ENCODE measurements at places on chromosomes 6 and 20.

- DNase-seq: no peak
Measured at GRCh38 chr6:89662659-89663223, 24.2 kb upstream of the LYRM2 start.

- DNase-seq: no peak
Measured at GRCh38 chr6:3405182-3405518, 51.7 kb downstream of the SLC22A23 start.

DNA sequence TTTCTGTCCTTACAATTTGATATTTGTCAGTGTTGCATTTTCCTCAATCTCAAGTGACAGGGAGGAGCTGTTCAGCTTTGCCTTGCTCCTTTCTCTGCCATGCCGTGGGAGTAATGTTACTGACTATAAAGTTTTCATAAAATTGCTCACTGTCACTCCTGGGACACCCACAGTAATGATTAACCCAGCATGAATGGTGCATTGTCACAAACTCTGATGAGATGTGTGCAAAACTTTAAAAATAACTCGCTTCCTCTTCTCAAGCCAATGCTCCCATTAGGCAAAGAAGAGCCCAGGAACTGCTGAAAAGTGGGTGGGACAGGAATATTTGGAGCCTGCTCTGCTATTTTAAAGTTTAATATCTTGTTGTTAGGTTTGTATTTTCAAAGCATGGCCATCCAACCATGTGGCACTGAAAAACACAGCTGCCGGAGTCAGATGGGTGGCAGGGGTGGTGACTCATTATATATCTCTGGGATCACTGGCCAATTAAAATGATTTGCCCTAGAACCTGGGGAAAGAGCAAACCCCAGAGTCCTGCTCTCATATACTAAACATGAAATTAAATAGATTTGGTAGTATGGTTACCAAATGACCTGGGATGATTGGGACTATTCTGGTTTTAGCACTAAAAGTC is 260.1 kb downstream of the BTBD3 start:
- no peak for DNase-seq

- DNase-seq: no peak
Measured at GRCh38 chr6:134041093-134041492, 11.3 kb downstream of the SLC2A12 start.

DNA sequence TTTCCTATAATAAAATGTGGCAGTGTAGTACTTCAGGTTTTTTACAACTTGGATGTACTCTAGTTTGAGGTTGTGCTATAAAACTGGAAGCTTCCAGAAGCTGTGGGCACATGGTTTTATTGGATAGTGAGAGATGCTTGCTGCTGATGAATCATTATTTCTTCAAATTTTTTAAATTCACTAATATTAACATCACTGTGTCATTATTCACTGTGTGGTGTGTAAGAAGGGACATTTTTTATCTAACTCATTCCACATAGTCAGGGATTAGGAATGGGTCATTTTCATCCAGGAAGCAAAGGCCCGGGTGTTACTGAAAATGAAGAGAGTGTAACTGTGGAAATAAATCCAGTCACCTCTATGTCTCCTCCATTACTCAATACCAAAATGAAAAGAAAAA is 421.0 kb downstream of the TENT5A start:
- no peak for DNase-seq

- no peak for DNase-seq
Measured at GRCh38 chr6:136887953-136888352, 34.1 kb upstream of the SLC35D3 start.

DNA sequence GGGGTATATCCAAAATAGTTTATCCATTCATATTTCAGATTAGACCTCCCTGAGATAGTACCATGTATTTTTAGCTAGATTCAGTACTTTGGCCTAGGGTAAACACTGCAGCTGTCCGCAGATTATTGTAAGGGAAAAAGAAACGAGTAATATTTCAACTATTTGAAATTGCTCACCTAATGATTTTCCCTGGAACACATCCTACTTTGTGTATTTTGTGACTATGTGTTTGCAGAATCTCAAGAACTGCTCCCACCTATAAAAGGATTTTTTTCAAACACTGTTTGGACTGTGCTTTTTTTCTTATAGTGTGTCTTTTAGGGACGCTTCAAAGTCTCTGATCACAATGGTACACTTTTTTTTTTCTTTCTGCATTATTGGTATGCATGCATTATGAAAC is 42.3 kb downstream of the RGS17 start:
- no peak for DNase-seq

DNA sequence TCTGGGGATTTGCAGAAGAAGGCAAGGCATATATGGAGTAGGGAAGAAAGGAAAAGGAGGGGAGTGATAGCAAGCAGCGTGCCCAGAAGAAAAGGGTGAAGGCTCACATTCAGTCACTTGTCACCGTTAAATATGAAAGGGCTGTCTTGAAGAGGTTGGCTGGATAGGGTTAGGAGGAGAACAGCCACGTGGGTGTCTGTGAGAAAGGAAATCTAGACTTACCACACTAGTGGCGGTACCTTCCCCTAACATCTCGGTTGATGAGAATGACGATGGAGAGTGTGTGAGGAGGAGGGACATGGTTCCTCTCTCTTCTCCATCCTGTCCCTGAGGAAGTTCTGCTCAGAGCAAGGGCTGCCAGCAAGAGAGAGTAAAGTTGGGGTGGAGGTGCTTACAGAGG is 74.3 kb upstream of the CCN6 start:
- no peak for DNase-seq

GRCh38 chr6:111263837-111264236 is 176.5 kb downstream of the SLC16A10 start:
- no peak for DNase-seq

GRCh38 chr20:53162251-53162835 is 190.2 kb downstream of the TSHZ2 start:
- DNase-seq: peak; percentile 77

DNA sequence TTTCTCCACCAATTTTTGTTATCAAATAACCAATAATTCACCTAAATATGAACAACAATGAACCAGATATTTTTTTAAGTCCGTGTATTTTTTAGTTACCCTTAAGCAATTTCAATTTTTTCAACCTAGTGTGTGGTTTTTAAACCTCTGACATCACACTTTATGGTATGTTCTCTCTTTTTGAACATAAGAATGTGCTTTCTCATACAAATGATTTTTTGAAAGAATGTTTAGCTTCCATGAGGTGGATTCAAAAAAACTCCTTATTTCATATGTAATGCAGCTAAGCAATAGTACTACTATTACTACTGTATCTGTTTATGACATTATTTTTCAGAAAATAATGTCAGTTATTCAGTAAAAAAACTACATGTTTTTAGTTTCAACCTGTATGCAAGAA is 19.4 kb upstream of the MEI4 start:
- no peak for DNase-seq

- DNase-seq: no peak
Measured at GRCh38 chr20:60132827-60133670, 174.8 kb downstream of the CDH26 start.

DNA sequence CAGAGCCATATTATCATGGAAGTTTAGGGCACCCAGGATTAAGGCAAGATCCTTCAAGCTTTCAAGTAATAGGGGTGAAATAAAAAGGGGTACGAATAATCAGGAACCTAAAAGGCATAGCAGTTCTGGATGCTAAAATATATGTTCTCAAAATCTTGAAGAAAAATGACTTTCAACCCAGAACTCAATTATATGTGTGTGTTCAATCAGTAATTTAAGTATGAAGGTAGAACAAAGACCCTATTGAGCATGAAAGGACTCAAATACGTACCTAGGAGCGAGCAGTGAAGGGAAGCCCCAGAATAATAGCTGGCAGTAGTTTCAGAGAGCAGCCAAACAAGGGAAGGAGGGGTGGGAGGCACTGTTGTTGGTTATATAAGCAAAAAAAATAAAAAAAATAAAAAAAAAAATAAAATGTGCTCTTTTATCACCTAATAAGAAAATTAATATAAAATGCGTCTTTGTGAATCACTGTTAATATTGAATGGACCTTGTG is 45.4 kb downstream of the MYO6 start:
- DNase-seq: no peak

DNA sequence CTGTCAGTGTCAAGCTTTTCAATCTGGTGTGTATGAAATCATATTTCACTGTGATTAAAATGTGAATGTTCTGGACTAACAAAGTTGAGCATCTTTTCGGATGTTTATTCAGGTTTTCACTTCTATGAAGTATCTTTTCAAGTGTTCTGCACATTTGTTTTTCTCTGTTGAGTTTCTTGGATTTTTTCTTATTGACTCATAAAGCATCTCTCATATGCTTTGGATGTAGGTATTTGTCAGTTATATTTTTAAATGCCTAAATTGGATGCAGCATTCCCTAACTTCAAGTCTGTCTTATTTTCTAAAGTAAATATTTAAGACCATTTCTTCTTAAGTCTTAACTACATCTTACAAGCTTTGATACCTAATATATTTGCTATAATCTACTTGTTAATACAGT is 398.0 kb downstream of the PLCB1 start:
- DNase-seq: no peak

DNA sequence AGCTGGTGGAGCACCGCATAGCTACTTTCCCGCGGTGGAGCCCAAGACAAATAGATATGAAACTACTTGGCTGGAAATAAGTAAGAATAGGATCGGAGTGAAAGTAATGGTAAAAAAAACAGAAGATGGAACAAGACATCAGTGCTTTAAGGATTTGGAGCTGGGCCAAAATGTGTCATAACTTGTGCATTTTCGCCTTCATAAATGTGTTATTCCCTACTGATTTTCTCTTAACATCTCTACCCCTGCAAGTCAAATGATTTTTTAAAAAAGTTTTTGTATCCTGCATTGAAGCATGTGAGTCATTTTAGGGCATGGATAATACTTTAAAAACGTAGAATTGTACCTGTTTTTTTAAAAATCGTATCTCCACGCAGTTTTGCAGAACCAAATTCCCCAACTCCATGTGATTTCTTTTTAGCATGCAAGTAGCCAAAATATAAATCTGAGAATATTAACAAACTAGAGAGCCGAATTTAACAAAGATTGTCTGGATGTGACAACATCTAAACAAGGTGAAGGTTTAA is 882 bp upstream of the FAM184A start:
- DNase-seq: no peak

DNA sequence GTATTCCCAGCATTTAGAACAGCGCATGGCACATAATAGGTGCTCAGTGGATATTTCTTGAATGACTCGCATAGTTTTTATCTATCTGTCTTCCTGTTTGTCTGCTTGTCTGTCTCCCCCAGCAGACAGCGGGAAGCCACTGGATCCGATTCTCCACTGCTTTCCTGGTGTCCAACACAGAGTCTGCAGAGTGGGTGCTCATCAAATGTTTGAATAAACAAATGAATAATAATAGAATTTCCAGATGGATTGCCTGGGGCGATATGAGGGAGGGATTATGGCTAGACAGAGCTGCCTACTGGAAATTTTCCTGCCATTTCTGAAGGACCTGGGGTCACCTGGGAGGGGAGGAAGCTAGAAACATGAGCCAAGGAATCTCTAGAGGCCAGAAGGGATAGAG is 18.9 kb downstream of the CDH22 start:
- no peak for DNase-seq

- no peak for DNase-seq
Measured at GRCh38 chr20:20498076-20498861, 130.4 kb downstream of the INSM1 start.

GRCh38 chr20:38680500-38681306 is 43.6 kb upstream of the SLC32A1 start:
- DNase-seq: no peak

- DNase-seq: no peak
Measured at GRCh38 chr20:54345301-54345724, 130.1 kb upstream of the DOK5 start.

DNA sequence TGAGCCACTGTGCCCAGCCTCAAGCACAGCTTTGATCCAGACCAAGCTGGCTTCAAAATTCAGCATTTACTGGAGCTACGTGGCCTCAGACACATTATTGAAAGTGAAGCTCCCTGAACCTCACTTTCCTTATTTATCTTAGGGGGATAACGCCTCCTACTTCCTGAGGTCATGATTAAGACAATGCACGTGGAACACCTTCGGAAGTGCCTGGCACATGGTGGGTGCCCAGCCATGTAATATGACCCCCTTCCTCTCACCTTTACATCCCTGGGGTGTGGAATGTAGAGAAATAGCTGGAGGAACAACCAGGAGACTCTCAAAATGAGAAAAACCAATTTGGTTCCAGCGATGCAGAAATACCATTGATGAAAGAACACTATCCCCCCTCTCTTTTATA is 1.6 kb upstream of the CLPS start:
- DNase-seq: no peak

- DNase-seq: no peak
Measured at GRCh38 chr20:11727708-11728107, 190.0 kb upstream of the BTBD3 start.

GRCh38 chr6:79646006-79646405 is 14.9 kb downstream of the SH3BGRL2 start:
- DNase-seq: no peak

DNA sequence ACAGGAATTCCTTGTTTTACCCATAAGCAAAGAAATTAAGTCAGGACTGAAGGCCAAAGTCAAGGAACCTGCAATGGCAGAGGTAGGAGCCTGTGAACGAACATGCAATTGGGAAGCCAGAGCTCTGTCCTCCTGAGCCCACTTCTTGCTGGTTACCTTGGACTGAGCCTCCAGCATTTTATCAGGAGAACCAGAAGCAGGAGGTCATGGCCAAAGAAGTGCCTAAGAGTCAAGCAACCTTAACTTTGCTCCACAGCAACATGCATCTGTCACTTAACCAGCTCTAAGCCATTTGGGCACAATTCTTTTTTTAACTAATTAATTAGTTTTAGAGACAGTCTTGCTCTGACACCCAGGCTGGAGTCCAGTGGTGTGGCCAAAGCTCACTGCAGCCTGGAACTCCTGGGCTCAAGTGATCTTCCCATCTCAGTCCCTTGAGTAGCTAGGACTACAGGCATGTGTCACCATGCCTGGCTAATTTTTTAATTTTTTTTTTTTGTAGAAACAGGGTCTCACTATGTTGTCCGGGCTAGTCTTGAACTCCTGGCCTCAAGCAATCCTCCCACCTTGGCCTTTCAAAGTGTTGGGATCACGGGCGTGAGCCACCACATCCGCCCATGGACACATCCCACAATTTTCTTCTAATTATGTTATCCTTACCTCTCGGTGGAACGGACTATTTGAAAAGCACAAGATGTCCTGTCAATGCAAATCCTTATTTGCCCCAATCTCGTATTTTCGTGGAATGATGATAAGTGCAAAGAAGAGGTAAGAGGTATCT is 334.2 kb downstream of the CD83 start:
- DNase-seq: no peak

DNA sequence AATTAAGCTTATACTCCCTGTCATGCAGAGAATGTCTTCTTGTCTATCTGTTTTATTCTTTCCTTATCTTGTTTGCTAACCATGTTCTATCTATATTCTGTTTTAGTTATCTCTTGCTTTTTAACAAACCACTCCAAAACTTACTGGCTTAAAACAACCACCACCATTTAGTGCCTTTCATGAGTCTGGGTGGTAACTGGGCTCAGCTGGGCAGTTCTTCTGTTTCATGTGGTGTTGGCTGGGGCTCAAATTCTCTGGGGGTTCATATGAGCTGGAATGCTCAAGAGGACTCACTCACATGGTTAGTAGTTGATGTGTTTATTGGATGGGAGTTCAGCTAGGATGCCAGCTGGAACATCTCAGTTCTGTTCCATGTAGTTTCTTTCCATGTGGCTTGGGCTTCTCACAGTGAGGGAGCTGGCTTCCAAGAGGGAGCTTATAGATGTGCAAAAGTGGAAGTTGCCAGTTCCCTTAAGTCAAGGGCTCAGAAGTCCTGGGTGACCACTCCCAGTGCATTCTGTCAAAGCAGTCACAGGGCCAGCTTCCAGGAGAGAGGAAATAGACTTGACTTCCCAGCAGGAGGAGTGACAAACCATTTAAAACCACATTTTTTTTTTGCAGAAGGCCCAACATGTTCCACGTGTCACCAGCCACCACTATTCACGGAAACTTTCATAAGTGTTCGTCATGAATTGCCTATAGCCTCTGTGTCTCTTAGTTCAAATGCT is 70.4 kb downstream of the PLCB4 start:
- no peak for DNase-seq
